ENCODE measurements at places on chromosomes 1 and 21.

- no peak for DNase-seq
Measured at GRCh38 chr1:2267051-2267830, 39.1 kb downstream of the SKI start.

DNA sequence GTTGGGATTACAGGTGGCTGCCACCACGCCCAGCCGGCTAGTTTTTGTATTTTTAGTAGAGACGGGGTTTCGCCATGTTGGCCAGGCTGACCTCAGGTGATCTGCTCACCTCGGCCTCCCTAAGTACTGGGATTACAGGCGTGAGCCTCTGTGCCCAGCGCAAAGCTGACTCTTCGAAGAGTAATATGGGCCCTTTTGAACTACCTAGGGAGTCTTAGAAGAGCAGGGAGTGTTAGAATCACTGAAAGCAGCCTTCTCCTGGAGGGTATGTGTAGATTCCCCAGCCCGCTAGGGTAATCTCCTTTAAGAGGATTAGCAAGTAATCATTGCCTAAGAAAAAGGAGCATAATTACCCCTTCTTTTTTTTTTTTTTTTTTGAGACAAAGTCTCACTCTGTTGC, 6.5 kb upstream of the MAST2 start:
- DNase-seq = no peak

GRCh38 chr1:100006688-100007087, 36.9 kb downstream of the SLC35A3 start:
- DNase-seq = no peak

DNA sequence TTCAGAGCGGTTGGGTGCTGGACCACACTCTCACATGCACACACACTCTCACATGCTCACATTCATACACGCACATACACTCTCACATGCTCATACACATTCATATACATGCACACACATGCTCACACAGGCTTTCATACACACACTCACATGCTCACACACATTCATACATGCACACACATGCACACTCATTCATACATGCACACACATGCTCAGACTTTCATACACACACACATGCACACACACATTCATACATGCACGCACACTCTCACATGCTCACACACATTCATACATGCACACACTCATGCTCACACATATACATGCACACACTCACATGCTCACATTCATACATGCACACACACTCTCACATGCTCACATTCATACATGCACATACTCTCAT, 6.0 kb upstream of the CD55 start:
- no peak for DNase-seq

DNA sequence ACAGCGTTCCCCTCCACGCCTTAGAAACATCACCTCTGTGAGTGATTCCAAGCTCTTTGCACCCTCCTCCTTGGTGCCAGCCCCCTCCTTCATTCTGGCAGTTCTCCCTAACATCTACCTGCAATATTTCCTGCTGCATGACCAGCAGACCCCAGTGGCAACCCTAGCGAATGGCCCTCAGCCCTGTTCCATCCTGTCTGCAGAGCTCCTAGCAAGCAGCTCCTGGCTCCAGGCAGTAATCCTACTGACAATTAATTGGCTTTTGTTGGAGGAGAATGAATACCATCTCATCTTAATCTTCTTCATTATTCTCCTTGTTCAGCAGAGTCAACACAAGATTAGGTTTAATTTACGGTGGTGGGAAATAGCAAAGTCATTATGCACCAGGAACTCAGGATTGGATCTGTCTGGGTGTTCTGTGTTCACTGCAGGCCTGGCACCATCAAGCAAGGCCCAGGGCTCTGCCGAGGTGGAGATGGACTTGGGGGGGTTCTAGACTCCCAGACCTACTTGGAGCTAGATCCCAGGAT, 12.4 kb downstream of the FBXO2 start:
- DNase-seq = no peak

DNA sequence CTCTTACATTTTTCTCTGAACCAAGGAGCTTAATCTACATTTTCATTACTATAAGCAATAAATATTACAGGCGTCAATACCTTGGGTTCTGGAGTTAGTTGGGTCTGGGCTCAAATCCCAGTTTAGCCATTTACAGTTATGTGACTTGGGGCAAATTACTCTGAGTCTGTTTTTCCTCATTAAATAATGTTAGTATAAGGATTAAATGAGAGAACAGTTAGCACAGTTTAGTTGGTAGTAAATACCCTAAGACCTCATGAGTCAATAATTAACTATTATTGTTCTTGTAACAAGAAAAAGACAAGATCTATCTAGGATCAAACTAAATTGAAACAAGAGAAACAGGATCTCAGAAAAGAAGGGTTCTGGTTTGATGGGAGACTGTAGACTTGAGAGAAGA, 4.6 kb downstream of the C1orf116 start:
- DNase-seq = no peak
